Stimulated activated CD4-positive, alpha-beta T cell treated with anti-CD3 and anti-CD28 coated beads, TNF-alpha, amount 100 ng/mL, for 4 hours (primary cell): ENCODE measurements at places on chromosomes 5 and 9.

DNA sequence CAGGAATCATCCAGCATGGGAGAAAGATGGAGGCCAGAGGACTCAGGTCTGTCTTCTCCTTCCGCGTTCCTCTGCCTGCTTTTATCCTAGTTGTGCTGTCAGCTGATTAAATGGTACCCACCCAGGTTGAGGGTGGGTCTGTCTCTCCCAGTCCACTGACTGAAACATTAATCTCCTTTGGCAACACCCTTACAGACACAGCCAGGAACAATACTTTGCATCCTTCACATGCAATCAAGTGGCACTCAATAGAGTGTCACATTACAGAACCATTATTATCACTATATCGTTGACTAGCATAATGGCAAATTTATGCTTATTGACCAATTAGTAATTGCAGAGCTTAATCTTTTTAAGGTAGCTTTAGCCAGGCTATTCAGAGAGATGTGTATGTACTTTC, 64.8 kb downstream of the UNC13B start:
- DNase-seq = no peak

- no peak for DNase-seq
Measured at GRCh38 chr5:33465120-33465519, 24.4 kb downstream of the TARS1 start.

DNA sequence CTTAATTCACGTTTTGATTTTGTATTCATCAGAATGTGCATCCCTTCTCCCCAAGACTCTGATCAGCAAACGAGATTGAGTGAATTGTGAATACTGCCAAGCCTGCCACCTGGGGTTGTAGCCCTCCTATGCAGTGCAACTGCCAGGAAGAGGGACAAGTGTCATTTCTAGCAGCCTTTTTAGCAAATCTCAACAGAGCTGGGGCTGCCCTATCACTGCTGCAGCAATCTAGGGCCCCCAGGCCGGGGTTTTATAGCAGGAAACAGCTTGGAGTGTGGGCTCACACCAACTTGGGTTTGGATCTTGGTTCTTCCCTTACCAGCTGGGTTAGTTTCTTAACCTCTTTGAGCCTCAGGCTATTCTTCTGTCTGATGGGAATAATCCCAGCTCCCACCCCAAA, 4.0 kb downstream of the CSF1R start:
- DNase-seq = no peak

- DNase-seq = no peak
Measured at GRCh38 chr5:10363519-10364185, 10.2 kb downstream of the MARCHF6 start.

DNA sequence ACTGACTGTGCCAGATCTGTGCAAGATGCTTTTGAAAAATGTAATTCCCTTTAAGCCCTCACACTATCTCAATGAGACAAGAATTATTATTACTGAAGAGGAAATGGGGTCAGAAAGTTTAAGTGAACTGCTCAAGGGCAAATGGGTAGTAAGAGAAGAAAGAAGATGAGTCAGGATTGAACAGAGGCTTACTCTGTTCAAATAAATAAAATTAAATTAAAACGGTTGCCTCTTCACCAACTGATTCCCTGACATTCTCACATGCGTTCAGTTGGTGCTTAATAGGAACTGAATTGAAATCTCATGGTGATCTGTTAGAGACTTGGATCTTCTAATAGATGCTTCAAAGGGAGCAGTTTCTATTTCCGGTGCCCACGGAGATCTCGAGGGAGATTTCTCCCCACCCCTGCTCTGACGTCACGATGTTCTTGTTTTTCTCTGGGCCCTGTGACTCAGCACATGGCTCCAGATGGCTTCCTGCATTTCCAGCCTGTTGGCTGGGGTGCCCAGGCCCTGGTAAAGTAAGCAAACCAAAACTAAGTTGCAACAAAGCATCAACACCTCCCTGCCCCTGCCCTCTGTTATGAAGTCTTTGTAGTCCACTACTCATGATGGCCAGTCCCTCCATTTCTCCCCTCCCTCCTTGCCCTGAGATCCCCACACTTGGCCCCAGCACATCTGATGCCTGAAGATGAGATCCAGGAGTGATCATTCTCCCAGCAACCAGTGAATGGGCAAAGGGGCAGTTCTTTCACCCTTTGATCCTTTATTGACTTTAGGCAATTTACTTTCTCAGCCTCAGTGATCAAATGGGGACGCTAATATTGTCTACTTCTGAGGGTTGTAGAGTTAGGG, 106.1 kb upstream of the CPEB4 start:
- peak; percentile 57 for DNase-seq

GRCh38 chr5:76479973-76480667, 77.0 kb downstream of the IQGAP2 start:
- DNase-seq = no peak

DNA sequence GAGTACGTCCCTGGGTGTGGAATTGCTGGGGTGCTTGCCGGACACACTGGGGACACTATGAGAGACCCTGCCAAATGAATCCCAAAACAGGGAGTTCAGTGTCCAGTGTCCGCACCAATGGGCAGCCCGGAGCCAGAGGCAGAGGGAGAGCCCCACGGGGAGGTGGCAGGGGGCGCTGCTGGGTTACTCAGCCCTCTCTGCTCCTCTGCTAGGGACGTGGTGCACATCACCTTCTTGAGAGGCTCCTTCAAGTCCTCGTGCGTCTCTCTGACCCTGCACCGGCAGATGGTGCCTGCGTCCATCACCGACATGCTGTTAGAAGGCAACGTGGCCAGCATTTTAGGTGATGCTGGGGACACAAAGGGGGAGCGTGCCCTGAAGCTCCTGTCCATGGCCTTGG, 20.8 kb downstream of the STKLD1 start:
- no peak for DNase-seq

- DNase-seq = no peak
Measured at GRCh38 chr5:159864885-159865691, 51.2 kb upstream of the ADRA1B start.

DNA sequence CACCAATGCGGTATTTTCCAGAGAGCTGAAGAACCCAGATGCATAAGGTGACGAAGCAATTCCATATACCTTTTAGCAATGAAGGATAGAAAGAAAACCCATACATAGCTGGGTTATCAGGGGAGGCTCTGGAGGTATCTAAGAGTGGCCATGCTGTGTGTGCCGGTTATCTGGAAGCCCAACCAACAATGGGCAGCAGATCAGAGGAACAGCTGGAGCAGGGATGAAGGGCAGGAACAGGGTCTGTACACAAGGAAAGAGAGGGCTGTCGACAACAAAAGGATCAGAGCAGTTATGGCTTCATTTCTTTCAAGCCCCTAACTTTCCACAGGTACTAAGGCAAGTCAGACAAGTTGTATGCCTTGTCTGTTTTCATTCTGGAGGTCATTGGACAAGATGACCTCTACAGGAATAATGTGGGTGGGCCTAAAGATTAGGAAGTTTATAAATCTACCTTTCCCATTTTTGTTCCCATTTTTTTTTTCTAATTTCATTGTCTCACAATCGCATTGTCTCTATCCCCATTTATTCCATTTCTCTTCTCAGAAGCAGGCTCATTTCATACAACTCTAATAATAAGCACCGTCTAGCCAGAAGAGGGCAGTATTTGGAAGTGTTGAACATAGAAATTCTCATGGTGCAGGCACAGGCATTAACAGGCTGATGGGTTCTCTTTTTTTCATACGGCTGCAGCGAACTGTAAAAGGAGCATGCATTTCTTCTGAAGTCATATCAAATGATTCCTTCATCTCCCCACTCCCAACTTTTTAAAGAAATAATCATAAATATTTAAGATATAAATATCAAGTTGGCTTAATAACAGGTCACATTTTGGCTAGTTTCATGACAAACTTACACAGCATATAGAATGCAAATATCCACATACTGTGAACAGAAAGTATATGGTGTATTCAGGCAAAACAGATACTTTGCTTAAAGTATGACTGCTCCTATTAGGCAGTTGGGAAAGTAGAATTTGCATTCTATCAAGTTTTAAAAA, 63.5 kb downstream of the ZNF474 start:
- no peak for DNase-seq

- DNase-seq = no peak
Measured at GRCh38 chr5:1409381-1410110, 35.7 kb downstream of the SLC6A3 start.

DNA sequence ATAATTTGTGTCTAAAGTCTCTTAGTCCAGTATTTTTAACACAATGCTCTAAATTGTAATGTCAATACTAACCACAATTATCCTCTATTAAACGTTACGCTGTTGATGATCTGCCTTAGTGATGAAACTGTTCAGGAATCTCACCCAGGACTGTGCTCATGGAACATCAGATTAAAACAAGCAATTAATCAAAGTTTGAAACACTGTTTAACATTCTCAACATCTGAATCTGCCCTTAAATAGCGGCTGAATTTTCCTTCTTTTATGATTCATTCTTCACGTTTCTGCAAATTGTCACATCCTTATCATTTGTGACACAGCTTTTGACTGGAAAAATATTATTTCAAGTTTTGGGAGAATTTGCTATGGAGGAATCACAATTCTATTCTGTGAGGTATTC, 113.8 kb downstream of the MARCHF11 start:
- DNase-seq = no peak

DNA sequence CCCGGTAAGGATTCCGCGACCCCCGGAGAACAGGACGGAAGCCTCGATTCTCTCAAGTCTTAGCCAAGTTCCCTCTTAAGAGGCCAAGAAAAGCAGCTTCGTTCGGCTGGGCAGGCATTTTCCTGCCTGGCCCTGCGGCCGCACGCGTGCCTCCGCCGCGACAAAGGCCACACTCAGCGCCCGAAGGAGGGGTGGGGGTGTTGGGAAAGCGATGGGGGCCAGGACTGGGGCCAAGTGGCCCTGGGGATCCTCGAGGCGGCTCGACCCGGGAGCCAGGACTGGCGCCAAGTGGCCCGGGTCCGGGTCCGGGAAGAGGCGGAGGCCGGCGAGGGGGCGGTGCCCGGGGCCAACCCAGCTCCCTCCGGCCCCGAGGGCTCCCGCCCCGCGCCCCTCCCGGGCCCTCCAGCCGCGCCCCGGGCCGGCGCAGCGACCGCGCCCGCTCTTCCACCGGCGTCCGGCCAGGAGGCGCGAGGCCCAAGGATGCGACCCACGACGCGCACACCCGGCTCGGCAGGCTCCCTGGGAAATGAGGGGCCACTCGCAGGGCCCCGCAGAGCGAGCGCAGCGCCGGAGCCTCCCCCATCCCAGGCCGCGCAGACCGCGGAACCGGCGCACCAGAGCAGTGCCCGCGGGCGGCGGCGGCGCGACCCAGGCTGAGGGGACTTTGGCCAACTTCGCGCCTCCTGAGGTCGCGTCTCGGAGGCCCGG, 756 bp downstream of the VAV2 start:
- no peak for DNase-seq
